ENCODE measurements at places on chromosomes 3 and 15. TPM values are rescaled to one million over a fixed set of nuclear protein-coding genes. Genes with fewer than 3 reads are reported as not detected.

- DNase-seq = no peak
Observed at GRCh38 chr15:92073044-92073785, 219.7 kb downstream of the SLCO3A1 start.

GRCh38 chr15:32828507-32829186 is 110.8 kb downstream of the GREM1 start:
- no peak for DNase-seq

DNA sequence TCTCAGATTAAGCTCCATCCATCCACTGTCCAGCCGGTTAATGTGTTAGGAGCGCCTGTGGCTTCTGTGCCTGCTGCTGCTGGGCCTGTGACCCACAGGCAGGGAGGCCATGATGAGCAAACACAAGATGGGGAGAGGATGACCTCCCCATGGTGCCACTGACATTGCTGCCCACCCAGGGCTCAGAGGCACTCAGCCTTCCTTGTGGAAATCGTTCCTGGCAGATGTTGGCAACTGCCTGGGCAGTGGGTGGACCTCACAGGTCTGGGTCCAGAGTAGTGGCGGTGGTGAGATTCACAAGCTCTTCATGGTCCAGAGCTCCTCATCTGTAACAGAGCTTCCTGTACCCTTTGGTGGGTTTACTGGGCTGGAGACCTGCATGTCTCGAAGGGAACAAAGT is 38.6 kb downstream of the SCN5A start:
- no peak for DNase-seq

DNA sequence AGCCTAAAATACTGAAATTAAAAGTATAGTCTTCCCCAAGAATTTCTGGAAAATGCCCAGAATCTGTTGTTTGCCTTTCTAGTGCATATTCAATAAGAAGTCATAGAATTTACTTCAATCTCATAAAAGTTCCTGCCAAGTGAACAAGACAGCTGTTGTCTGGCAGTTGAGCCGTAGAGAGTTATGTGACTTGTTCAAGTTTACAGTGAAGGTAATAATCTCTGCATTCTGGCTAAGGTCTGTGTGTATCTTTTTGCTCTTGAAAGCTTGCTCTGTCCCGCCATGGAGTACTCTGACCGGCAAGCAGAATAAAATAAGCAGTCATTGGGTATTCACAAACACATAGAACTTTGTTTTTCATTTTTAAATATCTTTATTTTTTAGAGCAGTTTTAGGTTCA is 77.8 kb downstream of the GHSR start:
- DNase-seq = no peak

Gene MUSTN1
- total RNA-seq = 26.5 TPM

Gene USP13
- 122 TPM for total RNA-seq

GRCh38 chr3:63910891-63911290 is 1.3 kb downstream of the SCAANT1 start:
- DNase-seq = no peak

GRCh38 chr3:106692624-106693023 is 684.6 kb upstream of the CCDC54 start:
- no peak for DNase-seq

DNA sequence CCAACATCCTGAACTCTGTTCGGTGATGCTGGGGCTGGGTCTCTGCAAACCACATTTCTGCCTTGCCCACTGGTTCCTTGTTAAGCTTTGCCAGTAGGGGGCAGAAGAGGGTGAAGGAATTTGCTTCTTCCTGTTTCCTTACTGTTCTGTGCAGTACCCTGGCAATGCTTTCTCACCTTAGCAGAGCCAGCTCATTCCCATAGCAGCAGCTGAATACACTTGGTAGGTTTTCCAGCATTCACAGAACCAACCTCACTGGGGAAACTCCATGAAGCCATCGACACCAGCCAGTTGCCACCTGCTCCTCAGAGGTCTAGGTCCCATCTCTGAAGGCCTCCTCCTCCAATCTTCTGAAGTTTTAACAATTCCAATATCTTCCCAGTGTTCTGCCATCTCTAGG is 308.4 kb downstream of the PDCD6IP start:
- DNase-seq = no peak

Gene CCK
- total RNA-seq = not detected

DNA sequence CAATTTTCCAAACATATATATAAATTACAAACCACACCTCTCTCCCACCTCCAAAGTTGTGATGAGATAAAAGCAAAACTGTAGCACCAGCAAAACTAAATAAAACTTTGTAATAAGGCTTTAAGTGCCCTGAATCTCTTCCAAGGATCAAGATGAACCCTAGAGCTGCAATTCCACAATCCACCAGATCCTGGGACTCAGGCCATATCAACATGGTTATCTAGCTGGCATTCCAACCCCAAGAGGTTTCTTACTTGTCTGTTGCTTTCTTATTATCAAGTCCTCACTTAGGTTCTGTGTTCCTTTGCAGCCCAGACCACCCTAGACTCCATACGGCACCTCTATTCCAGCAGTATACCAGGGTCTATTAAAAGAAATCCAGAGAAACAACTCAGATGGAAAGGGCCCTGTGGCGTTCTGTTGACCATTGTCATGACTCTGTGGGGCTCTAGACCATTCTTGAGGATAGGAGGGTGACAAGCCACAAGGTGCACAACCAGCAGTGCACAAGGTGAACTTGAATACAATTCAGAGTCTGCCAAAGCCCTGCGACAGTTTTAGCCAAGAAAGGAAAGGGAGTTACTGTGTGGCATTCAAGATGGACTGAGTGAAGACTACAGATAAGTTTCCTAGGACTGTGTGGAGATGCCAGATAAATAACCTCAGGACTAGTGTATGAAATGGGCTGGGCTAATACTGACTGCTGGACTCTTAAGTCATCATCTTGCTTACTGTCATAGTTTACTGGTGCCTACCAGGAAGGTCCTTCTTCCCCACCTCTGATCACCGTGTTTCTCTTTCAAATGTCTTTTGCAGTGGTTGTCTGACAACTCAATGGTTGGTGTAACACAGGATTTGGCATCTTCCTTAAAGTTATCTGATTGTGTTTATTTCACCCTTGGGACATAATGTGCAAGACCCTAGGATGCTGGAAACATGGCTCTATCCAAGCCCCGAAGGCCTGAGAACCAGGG is 27.2 kb downstream of the ACKR2 start:
- no peak for DNase-seq

DNA sequence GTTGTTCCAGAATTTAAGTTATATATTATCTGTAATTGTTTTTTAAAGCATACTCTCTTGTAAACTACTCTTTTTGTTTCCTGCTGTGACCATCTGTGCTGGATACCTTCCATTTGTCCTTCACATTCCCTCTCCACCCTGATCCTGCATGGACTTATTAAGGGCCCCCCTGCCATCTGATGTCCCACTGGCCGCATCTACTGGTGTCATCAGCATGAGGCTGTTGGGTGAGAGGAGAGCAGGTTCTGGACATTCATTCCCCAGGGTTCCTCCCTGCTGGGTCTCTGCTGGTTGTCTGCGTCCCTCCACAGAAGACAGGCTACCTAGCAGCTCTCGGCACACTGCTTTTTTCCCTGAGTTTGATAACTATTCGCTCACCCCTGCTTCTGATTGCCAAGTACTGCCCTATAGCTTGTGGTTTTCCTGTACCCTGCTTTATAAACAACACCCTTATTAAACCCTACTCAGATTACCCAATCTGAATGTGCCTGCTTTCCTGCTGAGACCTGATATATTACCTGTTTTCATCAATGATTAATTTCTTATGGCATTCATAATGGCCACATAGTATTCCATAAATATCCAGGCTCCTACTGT is 7.7 kb downstream of the CMTM8 start:
- DNase-seq = no peak

Gene DYNC1LI1
- total RNA-seq = 53.6 TPM

DNA sequence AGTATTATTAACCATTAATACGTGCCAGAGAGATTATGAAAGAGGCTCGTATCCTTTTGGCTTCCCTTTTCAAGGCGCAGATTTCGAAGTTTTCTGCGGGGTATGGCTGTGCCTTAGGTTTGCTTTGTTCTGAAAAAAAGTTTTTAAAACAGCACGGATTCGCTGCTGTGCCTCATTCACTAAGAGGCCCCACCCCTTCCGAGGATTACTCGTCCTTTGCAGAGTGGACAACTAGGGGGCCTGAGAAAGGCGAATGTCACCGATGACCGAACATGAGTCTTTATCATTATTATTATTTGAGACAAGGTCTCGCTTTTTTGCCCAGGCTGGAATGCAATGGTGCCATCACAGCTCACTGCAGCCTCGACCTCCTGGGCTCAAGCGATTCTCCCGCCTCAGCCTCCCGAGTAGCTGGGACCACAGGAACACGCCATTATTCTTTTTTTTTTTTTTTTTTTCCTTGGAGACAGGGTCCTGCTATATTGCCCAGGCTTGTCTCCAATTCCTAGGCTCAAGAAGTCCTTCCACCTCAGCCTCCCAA is 684 bp upstream of the RPS27L start:
- DNase-seq = no peak

Gene SPINK8
- not detected for total RNA-seq

DNA sequence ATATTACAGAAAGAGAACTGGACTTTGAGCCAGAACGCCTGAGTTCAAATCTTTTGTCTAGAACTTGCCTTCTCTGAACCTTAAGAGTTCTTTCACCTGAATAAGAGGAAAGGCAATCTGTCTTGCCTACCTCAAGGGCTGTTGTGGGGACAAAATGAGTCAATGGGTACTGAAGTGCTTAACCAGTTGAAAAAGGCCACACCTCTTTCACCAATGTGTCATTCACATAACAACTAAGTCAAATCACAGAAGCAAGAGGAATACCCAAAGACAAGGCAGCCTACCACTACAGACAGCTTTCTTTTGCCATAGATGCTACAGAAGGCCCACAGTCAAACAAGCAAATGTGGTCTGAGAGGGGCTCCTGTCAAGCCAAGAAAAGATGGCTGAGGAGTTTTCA is 39.7 kb downstream of the NBEAL2 start:
- no peak for DNase-seq

GRCh38 chr3:71478568-71478967 is 105.0 kb downstream of the FOXP1 start:
- no peak for DNase-seq

Gene FAM107A
- 82.9 TPM for total RNA-seq

Gene HRH1
- total RNA-seq = 1.8 TPM

DNA sequence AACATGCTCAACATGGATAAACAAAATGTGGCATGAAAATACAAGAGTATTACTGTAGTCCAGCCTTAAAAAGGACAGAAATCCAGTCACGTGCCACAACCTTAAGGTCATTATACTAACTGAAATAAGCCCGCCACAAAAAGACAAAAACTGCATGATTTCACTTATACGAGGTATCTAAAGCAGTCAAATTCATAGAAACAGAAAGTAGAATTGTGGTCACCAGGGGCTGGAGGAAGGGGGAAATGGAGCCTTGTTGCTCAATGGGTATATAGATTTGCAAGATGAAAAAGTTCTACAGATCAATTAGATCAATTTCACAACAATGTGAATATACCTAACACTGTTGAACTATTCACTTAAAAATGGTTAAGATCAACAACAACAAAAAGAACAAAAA is 7.4 kb downstream of the GLB1 start:
- DNase-seq = no peak

DNA sequence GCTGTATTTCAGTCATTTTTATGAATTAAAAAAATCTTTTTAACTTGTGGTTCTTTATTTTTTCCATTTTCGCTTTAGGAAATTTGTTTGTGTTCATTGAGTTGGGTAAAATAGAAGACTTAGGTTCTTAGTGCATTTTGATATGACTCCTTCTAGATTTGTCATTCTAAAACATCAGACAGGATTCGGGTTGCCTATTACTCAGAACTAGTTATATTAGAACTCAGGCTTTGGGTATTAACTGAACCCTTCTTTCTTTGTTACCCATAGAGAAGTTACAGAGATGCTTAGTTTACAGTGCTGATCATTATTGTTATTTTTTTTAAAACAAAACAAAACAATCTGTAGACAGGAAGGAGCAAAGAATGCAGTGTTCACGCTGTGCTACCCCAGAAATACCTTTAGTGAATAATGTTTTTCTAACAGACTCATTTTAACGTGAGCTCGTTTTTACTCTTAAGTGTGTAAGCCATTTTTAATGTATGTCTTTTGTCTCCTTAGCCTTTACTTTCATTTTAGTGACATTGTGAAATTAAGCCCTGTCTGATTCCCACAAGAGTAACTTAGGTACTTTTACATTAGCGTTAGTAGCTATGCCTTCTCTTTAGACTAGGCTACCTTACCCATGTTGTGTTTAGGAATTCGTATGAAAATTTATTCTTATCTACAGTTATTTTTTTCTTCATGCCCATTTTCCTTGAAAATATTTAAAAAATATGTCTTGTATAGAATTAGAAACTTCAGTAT is 53.4 kb downstream of the CMC1 start:
- no peak for DNase-seq
